ENCODE measurements at places on chromosomes 3 and 15.

- no peak for DNase-seq
These were observed 695.2 kb downstream of the TUSC7 start for GRCh38 chr3:117404730-117405129.

- no peak for DNase-seq
These were observed at the start of gene PLA1A for GRCh38 chr3:119597548-119598288. Gene PLA1A (plus strand): TSS chr3:119597885. CDS start chr3:119597914, 29 bp downstream.

GRCh38 chr15:89500397-89501270 lies 4.3 kb upstream of the RHCG start:
- DNase-seq = no peak

DNA sequence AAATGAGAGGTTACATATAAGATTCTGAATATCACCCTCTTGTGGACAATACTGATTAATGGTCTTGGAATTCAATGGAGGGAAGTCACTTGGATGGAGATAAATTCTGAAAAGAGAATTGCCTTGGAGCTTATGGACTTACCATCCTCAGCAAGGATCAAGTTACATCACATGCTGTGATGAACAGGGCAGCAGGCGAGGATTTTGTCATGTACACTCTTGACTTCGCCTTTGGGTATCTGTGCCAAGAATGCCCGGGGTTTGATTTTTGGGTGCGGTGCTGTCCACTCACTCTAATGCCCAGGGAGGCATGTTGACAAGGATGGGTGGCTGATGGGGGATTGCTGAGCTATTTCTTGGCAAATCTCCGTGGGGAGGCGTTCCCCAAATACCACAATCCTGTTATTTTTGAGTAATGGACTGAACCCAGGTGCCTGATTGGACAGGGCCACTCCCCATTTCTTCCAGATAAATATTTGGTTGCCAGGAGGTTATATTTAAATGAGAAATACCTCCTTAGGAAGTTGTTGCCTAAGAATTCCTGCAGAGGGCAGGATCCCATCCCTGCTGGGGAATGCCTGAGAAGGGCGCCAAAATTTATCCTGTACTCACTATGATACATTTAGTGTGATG lies 96.3 kb downstream of the TPRG1 start:
- no peak for DNase-seq
